ENCODE measurements at places on chromosomes 4 and X.

DNA sequence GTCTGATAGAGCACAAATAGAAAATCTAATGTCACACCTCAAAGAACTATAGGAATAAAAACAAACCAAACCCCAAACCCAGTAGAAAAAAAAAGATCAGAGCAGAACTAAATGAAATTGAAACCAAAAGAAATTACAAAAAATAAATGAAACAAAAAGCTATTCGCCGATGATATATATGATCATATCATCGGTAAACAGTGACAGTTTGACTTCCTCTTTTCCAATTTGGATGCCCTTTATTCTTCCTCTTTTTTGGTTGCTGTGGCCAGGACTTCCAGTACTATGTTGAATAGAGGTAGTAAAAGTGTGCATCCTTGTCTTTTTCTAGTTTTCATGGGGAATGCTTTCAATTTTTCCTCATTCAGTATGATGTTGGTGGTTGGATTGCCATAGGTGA lies 215.3 kb upstream of the AR start:
- DNase-seq = no peak

- no peak for DNase-seq
These were observed 28.3 kb downstream of the SEPSECS start for GRCh38 chr4:25131926-25132325.

DNA sequence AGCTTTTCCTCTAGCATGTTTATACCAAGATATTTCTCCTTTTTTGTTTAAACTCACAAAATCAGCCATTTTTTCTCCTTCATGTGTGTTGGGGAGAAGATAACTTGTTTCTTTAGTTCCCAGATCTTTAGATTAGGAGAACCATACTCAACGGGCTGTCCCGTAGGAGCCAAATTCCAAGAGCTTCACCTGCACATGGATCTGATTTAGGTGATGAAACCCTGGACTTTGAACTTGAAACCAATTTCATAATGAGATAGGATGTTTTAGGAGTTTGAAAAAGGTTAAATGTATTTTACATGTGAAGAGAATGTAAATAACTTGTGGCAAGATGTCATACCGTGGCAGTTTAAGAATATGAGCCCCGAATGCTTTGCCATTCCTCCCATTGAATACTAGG lies 280.0 kb upstream of the PCDH18 start:
- no peak for DNase-seq

DNA sequence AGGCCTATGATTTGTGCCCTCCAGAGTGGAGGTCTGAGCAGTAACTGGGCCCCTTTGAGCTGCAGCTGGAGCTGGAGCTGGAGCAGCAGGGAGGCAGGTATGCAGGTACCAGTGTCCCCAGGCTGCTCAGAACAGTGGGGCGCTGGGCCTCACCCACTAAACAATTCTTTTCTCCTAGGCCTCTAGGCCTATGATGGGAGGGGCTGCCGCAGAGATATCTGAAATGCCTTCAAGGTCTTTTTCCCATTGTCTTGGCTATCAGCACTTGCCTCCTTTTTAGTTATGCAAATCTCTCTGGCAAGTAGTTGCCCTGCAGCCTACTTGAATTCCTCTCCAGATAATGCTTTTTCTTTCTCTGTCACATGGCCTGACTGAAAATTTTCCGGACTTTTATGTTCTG lies 79.7 kb upstream of the OTUD4 start:
- DNase-seq = no peak

DNA sequence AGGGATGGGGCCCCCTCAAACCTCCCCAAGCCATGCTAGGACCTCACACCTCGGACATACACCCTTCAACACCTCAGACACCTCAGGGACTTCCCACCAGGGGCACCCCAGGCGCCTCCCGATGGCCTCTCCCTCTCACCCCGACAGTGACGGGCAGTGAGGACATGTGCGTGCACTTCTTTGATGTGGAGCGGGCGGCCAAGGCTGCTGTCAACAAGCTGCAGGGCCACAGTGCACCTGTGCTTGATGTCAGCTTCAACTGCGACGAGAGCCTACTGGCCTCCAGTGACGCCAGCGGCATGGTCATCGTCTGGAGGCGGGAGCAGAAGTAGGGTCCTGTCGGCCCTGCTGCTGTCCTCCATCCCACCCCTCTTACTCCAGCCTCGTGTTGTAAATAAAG lies 7.4 kb downstream of the WDR13 start:
- no peak for DNase-seq

DNA sequence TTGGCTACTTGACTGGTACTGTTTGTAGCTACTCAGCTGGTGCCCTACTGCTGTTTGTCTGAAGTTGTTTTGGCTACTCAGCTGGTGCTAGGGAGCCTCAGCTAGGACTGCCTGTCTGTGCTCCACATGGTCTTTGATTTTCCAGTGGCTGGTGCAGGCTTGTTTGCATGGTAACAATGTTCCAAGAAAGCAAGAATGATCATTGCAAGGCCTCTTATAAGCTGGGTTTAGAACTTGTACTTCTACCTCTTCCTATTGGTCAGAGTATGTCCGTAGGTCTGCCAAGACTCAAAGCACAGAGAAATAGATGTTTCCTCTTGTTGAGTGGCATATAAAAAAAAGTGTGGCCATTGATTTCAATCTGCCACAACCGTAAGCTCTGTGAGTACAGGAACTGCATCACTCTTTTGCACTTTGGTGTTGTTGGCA lies 17.6 kb downstream of the NFKB1 start:
- DNase-seq = no peak

- no peak for DNase-seq
These were observed 22.8 kb upstream of the ANKRD17 start for GRCh38 chr4:73281396-73281795.

- no peak for DNase-seq
These were observed 44.5 kb upstream of the PGRMC2 start for GRCh38 chr4:128332081-128332480.

- DNase-seq = no peak
These were observed 19.3 kb downstream of the SEL1L3 start for GRCh38 chr4:25843340-25844097.

- DNase-seq = no peak
These were observed 27.5 kb downstream of the CASK start for GRCh38 chrX:41895826-41896225.

DNA sequence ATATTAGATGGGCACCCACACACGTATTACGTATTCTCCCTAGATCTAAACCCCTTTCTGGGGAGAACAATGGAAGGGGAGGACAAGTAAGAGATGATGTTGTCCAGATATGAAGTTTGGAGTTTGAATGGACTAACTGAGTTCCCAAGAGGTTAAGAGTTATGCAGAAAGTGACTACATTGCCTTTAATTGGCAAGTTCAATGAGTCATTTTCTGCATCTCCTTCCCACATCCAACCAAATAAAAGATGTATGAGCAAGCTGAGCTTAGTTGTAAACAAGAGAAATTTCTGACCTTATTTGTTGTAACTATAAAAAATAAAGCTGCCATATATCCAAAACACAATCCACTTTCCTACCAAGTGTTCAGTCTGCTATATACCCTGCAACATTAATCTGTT lies 50.5 kb downstream of the TIGD2 start:
- no peak for DNase-seq

GRCh38 chrX:84188320-84188834 lies 378 bp upstream of the RPS6KA6 start:
- peak; percentile 35 for DNase-seq

GRCh38 chrX:7100022-7100421 lies 47.5 kb upstream of the STS start:
- no peak for DNase-seq

Measured in NCI-H524 treated with DMSO at 0.1 percent for 48 hours (cell line).